ENCODE measurements at places on chromosomes 2 and 18.

DNA sequence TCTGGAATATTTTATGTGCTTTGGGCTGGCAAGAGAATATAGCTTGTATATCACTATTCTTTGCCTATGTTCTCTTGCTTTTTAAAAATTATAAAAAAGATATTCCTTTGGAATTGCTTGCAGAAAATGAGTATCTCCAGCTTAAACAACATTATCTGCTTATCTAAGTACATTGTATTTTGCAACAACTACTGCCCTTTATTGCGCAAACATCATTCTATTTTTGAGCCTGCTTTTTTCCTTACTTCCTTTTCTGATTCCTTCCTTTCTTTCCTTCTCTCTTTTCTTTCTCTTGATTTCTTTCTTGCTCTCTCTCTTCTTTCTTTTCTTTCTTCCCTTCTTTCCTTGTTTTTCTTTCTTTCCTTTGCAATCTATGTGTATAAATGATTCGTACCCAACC, 74.0 kb downstream of the UNC80 start:
- DNase-seq: no peak

DNA sequence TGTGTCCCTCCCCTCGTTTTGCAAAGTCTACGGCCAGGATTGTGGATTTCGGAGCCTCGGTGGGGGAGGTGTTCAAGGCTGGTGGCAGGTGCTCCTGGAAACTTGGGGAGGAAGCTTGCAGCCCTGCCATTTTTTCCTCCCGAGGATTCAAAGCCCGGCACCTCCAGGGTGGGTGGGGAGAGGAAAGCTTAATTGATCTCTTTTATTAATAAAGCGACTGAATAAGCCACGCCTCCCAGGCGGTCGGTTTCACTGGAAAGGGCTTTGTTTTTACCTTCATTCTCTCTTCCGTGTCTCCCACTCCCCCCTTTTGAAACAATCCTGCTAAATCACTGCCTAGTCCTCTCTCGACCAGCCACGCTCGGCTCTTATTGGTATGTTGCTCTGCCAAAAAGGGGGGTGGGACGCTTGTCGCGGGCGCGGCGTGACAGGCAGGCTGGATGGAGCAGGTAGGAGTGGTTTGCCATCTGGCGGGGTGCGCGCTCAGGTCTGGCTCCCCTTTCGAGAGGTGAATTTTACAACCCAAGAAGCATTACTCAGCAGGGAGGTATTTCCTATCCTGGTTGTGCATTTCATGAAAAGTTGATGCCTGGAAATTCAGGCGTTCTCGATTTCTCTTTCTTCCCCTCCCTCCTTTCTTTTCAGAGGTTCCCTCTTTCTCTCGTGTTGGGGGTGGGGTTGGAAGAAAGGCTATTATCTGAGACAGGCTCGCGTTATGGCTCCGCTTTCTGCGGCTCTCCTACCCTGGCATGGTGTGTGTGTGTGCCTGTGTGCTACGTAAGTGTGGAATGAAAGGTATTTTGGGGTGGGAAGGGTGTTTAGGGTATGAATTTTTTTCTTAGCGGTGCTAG, 1.4 kb downstream of the NEDD4L start:
- peak; percentile 73 for DNase-seq

DNA sequence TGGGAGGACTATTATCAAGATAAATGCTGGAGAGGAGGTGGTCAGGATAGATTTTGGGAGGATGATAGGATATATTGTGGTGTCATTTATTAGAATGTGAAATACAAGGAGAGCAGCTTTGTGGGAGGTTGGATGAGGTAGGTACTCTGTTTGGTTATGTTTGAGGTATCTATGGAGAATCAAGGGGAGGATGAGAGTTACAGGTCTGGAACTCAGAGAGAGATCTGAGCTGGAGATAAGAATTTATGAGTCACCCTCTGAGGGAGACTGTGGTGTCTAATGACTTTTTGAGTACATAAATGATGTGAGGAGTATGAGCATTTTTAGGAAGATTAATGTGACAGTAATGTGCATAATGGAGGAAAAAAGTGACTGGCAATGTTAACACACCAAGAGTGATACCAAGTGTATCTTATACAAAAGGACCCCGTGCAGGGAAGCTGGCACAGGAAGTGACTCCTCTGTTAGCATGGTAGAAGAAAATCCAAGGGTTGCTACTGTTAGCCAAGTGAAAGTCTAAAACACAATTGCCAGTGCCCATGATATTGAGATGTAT, 48.2 kb downstream of the CRIM1 start:
- DNase-seq: no peak

DNA sequence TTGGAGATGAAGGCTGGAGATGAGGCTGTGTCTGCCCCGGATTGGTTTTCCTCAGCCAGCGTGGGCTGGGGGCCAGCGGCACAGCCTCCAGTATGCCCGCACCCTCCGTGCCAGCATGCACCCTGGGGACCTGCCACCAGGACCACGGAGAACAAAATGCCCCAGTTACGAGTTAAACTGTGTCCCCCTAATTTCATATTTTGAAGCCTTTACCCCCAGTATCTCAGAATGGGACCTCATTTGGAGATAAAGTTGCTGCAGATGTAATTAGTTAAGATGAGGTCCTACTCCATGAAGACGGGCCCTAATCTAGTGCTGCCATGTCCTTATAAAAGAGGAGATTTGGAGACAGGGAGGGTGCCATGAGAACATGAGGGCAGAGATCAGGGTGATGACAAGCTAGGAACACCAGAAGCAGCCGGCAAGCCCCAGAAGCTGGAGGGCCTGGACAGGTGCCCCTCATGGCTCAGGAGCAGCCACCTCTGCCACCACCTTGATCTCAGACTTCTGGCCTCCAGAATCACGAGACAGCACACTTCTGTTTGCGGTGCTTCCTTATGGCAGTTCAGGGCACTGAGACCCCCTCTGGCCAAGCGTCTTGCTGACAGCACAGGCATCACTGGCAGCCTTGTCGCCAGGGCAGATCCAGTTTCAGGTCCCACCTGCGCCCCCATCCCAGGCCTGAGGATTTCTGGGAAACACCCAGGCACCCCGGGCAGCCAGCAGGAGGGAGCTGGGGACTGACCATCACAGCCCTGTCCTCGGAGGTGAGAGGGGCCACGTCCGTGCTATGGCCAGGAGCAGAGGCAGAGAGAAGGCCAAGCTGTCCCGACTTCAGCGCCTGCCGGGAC, 29.4 kb downstream of the KIF1A start:
- DNase-seq: no peak

Data from NCI-H1105 treated with DMSO at 0.1 percent for 48 hours (cell line).